ENCODE measurements at places on chromosomes 16 and 17. TPM values are rescaled to one million over a fixed set of nuclear protein-coding genes. Genes with fewer than 3 reads are reported as not detected.

DNA sequence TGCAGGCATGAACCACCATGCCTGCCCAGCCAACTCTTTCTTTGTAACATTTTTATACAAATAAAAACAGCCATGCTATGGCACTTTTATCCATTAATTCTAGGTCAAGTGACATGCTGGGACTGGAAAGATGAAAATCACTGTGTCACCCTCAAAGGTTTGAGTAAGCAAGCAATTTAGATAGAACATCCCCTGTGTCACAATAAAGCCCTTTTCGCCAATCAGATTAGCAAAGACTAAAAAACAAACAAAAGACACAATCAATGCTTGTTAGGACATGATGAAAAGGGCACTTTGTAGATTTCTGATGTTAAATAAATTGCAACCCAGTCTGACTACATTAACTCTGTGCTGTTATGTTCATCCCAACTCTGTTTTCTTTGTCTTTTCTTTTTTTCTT is 26.4 kb downstream of the CHP2 start:
- no peak for DNase-seq

- DNase-seq = no peak
Measured at GRCh38 chr16:67137605-67138004, 13.2 kb downstream of the B3GNT9 start.

RAB37 gene
- 0.16 TPM for polyA plus RNA-seq

NPIPA3 gene
- polyA plus RNA-seq = 1.4 TPM

- no peak for DNase-seq
Measured at GRCh38 chr16:17176199-17176598, 294.6 kb downstream of the XYLT1 start.

FBXW10 gene
- 0.09 TPM for polyA plus RNA-seq

GRCh38 chr16:73047221-73047535 is 750 bp downstream of the ZFHX3 start:
- DNase-seq = no peak

GRCh38 chr16:67996666-67997065 is 2.6 kb downstream of the DPEP2 start:
- no peak for DNase-seq

LUC7L gene
- polyA plus RNA-seq = 47.2 TPM

DNA sequence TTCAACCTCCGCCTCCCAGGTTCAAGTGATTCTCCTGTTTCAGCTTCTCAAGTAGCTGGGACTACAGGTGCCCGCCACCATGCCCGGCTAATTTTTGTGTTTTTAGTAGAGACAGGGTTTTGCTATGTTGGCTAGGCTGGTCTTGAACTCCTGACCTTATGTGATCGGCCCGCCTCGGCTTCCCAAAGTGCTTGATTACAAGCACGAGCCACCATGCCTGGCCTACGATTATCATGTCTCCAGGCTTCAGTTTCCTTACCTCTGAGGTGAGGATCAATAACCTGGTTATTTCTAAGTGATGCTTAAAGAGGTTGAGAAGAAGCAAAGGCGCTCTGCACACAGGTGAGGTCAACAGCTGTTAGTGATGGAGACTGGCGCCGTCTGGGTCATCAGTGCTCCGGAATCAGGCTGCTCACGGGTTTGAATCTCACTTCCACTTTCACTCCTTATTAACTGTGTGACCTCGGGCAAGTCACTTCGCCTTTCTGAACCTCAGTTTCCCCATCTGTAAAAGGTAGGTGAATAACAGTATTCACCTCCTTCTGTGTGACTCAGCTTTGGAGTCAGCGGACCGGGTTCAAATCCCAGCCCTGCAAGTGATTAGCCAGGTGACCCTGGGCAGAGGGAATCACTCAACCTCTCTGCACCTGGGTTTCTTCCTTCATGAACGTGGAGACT is 745 bp upstream of the ABCC1 start:
- no peak for DNase-seq

RAB11FIP3 gene
- polyA plus RNA-seq = 6.9 TPM

DNA sequence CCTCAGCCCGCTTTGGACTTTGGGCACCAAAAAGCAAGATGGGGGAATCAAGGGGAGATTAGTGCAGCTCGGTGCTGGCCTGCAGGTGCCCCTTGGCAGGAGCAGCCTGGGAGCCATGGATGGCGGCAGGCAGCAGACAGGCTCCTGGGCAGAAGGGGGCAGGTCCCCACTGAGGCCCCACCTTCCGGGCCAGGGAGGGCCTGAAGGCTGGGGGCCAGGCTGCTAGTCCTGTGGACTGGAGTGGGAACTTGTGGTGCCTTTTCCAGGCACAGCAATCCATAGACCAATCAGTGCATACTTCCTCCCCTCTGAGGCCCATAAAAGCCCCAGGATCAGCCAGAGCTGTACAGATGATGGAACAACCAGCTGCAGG is 64.0 kb downstream of the USP32 start:
- no peak for DNase-seq

CBX2 gene
- polyA plus RNA-seq = 2.2 TPM

GRCh38 chr17:1975573-1975972 is 49.6 kb downstream of the RTN4RL1 start:
- DNase-seq = no peak

CRYBA1 gene
- polyA plus RNA-seq = not detected

DNA sequence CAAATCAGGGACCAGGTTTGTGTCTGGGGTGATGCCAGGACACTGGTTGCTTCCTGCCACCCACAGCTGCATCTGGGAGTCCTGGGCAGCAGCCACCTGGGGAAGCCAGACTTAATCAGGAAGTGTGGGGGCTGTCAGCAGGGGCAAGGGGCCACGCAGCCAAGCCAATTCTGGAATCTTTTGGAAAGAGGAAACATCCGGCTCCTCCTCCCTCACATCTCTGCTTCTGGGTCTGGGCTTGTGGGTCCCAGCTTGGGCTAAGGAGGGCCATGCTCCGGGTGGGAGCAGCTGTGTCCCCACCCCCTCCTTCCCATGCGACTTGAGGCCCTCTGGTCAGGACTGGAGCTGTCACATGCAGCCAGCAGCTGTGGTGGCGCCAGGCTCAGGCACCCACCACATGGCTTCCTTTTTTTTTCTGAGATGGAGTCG is 37.0 kb upstream of the CCDC182 start:
- DNase-seq = no peak

DNA sequence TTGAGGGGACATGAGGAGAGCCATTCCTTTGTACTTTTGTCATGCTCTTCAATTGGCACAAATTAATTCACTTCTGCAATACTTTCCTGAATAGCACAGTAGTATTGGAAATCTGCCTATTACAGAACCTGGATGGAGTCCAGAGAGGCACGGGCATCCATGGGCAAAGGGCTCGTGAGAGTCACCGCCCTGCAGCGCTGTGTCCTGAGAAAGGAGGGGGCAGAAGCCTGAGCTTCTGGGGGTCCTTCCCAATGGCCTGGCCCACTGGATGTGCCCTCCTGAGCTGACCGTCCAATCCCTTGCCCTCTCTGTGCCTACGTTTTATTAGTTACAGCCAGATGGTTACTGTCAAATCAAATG is 3.5 kb downstream of the G6PC1 start:
- DNase-seq = no peak

DNA sequence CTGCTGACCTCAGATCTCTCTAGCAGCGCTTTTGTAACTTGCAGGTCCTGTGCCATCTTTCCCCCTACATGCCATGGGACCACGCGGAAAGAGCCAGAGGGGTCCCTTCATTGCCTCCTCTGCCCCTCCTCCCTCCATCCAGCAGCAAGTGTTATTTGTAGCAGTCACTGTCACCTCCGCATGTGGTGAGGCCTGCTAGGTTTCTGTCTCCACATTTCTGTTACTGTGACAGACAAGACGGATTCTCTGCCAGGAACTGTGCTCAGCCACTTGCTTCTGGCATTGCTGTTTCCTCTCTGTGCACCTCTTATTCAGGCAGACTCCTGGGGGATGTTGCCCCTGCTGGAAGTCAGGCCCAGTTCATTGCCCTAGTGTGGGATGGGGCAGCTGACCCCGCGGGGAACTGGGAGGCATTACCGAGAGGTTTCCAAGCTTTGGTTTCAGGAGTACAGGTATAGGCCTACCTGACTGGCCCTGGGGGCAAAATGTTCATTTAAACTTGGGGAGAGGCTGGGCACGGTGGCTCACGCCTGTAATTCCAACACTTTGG is 61.2 kb downstream of the RAB11FIP4 start:
- no peak for DNase-seq

Data from AG04450 (cell line).